ENCODE measurements at places on chromosomes 2 and 18. TPM values are rescaled to one million over a fixed set of nuclear protein-coding genes. Genes with fewer than 3 reads are reported as not detected.

The PSTPIP2 gene
- 17.1 TPM for polyA plus RNA-seq

The ITGA4 gene
- polyA plus RNA-seq = 43.9 TPM

The SCYGR5 gene
- polyA plus RNA-seq = not detected

The TTN gene
- 1.2 TPM for polyA plus RNA-seq

The PROM2 gene
- polyA plus RNA-seq = 39.1 TPM

The PRKAG3 gene
- polyA plus RNA-seq = 0.15 TPM

The NT5DC4 gene
- 0.83 TPM for polyA plus RNA-seq

GRCh38 chr2:112577756-112578155 lies 6.7 kb upstream of the CHCHD5 start:
- DNase-seq = no peak

DNA sequence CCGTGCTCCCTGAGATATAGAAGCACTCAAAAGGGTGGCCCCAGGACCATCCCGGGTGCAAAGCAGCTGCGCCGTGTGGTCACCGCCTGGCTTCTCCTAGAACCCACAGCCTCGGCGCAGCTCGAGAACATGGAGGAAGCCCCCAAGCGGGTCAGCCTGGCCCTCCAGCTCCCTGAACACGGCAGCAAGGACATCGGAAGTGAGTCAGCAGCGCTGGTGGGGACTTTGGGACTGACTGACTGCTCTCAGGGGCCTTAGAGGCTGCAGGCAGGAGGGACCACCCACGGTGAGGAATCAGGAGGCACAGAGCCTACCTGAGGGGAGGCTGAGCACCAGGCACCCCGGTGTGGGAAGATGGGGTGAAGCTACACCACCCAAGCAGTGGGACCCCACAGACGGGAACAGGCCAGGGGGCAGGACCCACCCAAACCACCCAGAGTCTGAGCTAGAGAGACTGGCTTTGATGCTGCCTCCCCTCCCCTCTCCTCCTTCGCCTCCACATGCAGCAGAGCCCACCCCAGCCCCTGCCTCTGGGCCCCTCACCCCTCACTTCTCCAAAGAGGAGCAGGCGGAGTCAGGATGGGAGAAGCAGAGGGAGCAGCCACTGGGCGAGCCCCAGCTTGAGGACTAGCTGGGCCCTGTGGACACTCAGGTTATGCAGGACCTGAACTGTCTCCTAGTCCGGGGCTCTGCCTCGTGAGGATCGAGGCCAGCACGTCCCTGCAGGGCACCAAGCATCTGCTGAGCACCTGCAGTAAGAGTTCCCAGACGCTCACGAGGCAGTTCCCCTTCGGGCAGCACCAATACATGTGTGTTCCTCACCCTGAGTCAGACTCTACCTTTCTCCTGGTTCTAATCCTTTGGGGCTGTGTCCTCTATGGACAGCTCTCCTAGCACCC lies 28.7 kb downstream of the MTERF4 start:
- DNase-seq = no peak

- no peak for DNase-seq
Measured at GRCh38 chr2:237625216-237625705, 2.1 kb upstream of the LRRFIP1 start.

GRCh38 chr2:40511661-40512213 lies 59.8 kb upstream of the SLC8A1 start:
- DNase-seq = no peak

GRCh38 chr2:239550357-239550756 lies 149.5 kb upstream of the HDAC4 start:
- no peak for DNase-seq

DNA sequence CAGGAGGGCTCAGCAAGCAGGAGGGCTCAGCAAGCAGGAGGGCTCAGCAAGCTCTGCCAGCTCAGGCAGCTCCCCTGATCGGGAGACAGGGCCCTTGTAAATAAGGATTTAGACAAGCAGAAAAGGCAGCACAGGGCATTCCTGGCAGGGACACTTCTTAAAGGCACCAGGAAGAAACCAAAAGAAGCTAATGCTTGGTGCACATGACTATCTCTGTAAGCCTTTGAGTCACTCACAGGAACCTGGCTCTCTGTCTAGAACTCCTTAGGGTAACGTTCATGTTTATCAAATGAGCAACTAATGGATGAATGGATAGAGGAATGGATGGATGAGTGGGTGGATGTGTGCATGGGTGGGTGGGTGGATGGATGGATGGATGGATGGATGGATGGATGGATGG lies 28.4 kb downstream of the TMEM37 start:
- DNase-seq = no peak

DNA sequence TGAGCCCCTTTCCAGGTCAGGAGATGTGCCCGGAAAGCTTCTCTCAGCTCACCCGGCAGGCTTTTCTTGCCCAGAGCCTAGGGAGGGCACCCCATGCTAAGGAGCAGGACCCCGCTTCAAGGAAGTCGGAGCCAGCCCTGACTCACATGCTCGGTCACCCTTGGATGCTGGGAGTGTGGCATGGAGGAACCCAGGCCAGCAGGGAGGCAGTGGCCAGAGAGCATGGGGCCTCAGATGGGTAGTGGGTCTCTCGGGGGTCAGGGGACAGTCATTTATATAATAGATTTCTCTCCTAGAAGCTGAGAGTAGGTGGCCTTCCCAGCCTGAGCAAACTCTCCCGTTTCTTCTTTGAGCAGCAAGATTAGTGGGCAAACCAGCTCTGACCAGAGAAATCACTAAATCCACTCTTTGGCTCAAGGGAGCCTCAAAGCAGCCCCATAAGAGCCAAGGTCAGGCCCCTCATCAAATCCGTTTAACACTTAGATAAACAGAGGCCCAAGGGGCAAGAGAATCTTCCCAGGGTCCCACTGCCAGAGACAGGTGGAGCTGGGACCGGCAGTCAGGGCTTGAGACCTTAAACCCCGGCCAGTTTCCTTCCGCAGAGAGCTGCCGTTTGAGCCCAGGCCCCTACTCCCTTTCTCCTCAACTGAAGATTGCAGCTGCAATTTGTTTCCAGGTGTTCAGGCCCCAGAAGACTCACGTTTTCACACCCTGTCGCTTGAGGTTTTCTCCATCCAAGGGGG lies 113.1 kb downstream of the CYP26B1 start:
- no peak for DNase-seq

- peak; percentile 46 for DNase-seq
Measured at GRCh38 chr2:202376460-202377206, 506 bp downstream of the BMPR2 start.

DNA sequence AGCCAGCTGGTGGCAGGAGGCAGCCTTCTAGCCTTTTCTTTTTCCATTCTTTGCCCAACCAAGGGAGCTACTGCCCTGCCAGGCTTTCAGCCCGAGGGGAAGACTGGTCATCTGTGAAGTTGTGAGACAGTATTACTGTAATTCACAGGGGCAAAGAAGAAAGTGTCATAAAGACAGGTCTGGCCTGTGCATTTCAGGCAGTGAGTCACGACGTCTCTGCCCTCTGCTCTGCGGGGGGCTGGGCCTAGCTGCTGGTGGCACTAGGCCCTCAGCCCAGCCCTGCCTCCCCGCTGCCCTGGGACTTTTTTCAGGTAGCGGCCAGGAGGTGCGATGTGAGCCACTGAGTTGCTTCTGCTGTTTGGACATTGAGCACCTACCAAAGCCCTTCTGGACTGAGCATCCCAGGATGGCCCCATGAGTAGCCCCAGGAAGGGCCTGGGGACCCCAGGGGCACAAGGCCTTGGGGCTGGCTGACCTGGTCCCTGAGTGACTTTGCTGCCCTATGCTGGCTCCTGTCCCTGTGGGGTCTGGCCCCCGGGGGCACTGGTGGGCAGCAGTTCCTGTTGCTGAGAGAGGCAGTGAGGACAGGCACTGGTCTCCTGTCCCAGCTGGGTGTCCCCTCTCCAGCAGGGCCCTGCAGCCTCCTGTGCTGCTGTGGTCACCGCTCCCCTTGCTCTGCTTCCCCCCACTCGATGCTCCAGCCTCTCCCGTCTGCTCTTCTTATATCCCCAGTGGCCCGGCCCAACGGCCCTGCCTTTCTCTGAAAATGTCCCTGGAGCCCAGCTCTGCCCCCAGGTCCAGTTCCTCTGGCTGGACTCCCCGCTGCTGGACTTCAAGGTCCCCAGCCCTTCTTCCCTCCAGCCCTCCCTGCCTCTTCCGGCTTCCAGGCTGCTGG lies 7.0 kb downstream of the INHBB start:
- DNase-seq = no peak

GRCh38 chr18:5662586-5663090 lies 118.8 kb upstream of the EPB41L3 start:
- no peak for DNase-seq

DNA sequence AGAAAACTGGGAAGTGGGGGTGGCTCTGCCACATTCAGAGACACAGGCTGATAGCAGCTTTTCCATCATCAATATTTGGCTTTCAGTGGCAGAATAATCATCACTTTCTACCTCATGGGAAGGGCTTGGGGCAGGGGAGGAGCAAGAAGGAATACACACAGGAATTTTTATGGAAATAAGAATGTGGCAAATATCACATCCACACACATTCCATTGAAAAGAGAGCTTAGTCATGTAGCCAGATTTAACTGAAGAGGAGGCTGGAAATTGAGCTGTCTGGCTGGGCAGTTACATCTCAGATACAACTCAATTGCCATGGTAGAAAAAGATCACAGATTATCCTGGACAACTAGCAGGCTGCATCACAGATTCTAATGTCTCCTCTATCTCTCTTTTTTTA lies 1474.0 kb upstream of the ACVR2A start:
- DNase-seq = no peak
